H4 (cell line): ENCODE measurements at places on chromosomes 7 and 10. TPM values are rescaled to one million over a fixed set of nuclear protein-coding genes. Genes with fewer than 3 reads are reported as not detected.

DNA sequence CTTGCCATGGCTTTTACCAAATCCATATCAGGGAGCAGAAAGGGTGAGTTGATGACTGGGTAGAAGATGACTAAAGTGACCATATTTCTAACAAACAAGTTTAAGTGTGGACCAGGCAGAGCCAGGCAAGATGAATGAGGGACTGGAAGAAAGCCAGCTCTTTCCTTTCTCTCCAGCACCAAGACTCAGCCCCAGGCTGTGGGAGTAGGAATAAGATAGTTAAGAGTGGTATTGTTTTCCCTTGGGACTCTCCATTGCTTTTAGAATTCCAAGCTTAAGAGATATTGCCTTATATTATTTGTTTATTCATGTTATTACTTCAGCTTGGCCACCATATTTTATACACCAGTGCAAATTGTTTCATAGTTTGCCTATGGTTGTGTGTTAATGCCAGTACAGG is 28.8 kb upstream of the TSPAN33 start:
- no peak for DNase-seq

- peak; percentile 97 for DNase-seq
These were observed 3.5 kb downstream of the CCDC201 start for GRCh38 chr7:45869426-45869825.

DNA sequence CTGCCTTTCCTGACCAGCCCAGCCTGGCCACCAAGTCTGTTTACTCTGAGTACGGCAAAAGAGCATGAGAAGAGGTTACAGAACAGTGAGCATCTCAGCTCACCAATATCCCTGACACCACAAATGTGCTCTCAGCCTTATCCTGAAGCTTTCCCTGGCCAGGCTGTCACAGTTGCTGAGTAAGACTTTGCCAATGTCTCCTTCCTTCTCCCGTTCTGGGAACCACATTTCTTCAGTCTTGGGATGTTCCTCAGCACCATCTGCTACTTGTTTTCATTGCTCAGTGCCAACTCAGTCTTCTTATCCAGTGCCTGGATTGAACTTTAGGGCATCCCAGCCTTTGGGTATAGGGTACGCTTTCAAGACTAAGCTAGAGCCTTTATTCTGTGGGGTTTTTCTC is 7.1 kb upstream of the KCNIP2 start:
- no peak for DNase-seq

DNA sequence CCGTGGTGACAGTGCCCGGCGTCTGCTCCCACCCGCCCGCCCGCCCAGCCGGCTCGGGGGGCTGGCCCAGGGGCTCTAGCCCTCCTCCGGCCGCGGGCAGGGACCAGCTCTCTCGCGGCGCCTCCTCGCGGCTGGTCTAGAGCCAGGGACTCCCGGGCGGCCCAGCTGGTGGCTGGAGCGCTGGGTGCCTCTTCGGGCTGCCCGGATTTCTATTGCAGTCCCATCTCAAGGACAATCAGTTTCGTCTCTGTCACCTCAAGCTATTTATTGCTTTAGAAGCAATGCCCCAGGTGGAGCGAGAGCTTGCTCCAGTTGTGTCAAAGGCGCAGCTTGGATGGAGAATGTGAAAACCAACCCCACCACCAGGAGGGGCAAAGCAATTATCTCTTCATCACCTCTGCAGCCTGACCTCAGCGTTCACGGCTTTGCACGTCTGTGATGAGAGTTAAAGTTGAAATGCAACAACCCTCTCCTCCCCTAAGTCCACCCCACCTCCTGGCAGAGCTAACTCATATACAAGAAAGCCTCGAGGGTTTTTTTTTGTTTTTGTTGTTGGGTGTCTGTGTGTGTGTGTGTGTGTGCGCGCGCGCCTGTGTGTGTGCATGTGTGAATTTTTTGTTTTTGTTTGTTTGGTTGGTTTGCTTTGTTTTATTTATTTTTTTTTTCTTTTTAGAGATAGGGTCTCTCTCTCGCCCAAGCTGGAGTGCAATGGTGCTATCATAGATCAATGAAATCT is at the start of gene ITGA8:
Gene ITGA8 (minus strand): TSS at position 24 of the 736 bp plus-strand sequence. CDS start 151 bp downstream, outside the sequence.
- peak; percentile 42 for DNase-seq

GRCh38 chr10:114485696-114486400 is 81.5 kb upstream of the AFAP1L2 start:
- no peak for DNase-seq

DNA sequence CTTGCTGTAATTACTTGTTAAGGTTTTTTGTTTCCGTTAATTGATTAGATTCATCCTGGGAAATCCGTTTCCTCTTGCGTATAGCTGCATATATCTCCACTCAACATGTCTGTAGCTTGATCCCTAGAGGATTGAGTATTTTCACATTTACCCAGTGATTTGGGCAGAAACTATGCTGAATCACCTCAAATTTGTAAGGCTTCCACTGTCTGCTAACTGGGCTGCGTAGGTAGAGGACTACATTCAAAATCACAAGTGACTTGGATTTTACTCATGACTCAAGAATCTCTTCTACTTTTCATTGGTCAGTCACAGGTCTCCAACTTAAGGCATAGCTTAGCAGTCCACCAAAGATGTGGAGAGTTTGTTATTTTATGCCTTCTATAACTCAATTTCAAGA is 141.8 kb downstream of the POLR1F start:
- no peak for DNase-seq

DNA sequence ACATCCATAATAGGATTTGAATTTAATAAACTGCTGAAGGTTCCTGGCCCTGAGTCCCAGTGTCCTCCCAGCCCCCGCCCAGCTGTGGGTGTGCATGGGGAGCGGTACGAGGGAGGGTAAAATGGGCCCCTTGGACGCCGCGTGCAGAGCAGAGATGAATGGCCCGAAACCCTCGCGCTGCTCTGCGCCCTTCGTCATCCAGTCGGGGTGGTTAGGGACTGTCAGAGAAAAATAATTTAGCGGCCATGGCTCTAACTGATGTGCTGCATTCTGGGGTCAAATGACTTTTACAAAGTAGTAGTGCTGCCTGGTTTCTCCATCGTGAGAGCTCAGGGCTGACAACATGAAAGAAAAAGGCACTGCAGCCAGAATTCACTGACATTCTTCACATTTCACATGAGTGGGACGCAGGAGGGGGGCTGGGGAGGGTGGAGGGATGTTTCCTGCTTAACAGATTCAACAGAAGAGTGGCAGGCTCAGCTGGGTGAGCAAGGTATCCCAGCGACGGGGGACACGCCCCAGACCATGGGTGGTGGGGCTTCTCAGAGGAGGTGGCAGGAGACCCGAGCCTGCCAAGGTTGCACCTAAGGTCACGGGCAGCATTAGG is 304.5 kb downstream of the WDR37 start:
- no peak for DNase-seq

- no peak for DNase-seq
These were observed 536.5 kb upstream of the TEX47 start for GRCh38 chr7:89332026-89332425.

- no peak for DNase-seq
These were observed 102.4 kb downstream of the EGFR start for GRCh38 chr7:55121249-55121648.

- DNase-seq: no peak
These were observed 82.6 kb upstream of the SLF2 start for GRCh38 chr10:100829933-100830727.

DNA sequence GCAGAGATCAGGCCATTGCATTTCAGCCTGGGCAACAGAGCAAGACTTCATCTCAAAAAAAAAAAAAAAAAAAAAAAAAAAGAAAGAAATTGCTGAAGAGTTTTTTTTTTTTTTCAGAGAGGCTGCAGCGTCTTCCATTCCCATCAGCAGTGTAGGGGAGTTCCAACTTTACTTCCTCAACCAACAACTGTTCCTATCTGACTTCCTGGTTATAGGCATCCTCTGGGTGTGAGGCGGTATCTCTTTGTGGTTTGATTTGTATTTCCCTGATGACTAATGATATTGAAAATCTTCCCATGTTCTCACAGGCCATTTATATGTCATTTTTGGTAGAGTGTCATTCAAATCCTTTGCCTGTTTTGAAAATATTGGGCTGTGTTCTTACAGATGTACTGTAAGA is 40.2 kb downstream of the PRTFDC1 start:
- no peak for DNase-seq

DNA sequence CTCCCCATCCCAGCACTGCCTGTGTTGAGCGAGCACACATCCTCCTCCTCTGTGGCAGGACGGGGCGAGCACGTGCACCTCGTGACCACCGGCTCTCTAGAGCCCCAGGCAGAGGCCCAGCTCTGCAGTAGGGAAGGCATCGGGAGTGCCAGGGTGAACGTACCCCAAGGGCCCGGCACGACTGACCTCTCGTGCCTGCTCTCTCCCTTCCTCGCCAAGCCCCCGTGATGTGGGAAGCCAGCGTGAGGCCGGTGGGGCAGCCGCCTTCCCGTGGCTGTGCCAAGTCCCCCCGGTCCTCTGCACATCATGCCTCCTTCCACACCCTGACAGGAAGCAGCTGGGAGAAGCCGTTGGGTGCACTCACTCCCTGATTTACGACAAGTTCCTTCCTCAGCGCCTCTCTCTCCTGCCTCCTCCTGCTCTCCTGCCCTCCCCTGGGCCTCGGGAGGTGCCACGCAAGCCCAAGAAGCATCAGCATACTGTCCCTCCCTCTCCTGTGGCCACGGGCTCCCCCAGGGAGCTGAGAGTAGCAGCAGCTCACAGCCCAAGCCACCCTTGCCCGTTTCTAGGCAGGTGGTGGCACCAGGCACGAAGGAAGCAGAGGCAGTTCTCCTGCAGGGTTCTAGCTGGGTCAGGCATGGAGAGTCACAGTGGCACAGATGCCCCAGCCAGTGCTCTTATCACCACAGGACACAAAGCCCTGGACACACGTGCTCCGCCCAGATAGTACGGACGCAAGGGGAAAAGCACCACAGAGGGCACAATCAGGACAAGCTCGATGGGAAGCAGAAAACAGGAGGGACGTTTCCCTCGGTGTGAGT is 47.0 kb downstream of the AMZ1 start:
- no peak for DNase-seq

GRCh38 chr10:93494494-93494893 is 1.9 kb upstream of the CEP55 start:
- no peak for DNase-seq

GRCh38 chr10:75976681-75977080 is 545.3 kb downstream of the LRMDA start:
- no peak for DNase-seq

GRCh38 chr10:76411729-76412435 is 980.5 kb downstream of the LRMDA start:
- no peak for DNase-seq

DNA sequence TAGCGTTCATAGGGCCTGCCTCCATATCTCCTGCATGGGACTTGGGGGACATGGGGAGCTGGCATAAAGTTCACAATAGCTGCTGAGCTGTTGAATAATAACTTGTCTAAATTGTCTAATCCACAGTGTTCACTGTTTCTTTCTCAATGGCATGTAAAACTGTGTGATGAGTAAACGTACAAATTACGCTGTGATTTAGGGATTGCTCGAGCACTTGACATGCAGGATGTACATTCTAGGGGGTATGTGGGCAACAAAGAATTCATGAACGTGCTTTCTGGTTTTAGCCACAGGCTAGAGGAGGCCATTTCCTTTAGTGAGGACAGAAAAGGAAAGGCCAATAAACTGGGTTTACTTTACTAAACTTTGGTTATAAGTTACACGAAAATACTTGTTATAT is 534.2 kb upstream of the ZWINT start:
- no peak for DNase-seq

GRCh38 chr10:74518061-74518460 is 308.3 kb upstream of the KAT6B start:
- DNase-seq: no peak

GRCh38 chr10:120656107-120656506 is 195.1 kb upstream of the WDR11 start:
- no peak for DNase-seq

GRCh38 chr10:128095753-128096469 is 30.3 kb downstream of the MKI67 start:
- DNase-seq: no peak

DNA sequence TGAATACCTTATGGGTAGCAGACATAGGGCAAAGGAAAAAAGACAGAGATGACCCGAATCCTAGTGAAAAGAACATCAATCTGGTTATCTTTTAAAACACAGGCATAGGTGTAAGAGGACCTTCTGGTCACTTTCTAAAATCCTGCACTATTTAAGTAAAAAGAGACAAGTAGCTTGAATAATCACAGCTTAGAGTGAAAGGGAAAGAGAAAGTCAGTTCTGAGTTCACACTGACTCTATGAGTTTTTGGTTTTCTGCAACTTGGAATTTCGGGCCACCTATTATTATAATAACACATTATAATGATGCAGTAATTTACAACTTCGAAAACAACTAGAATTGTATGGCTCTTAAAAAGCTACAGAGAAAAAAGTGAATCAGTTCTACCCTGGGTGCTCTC is 247.8 kb downstream of the DOCK4 start:
- DNase-seq: no peak

GRCh38 chr7:123961771-123962170 is 36.7 kb downstream of the SPAM1 start:
- no peak for DNase-seq

DNA sequence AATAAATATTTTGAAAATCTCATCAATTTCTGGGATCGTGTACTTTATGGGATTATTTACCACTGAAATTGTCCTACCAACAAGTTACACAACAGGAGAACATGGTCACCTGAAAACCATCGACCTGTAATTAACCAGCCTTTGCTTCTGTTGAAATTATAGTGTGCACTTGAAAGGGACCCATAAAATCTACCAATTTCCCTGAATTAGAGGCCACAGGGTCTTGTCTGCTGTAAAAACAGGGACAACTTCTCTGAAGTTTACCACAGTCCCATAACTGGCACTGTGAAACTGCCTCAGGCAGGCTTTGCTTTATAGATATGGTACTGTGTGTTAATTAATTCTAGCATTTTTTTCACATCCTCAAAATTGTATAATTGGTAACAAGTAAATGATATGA is 37.7 kb downstream of the RAB19 start:
- DNase-seq: no peak

- peak; percentile 44 for DNase-seq
These were observed 2.1 kb downstream of the MXI1 start for GRCh38 chr10:110209454-110209925.

- no peak for DNase-seq
These were observed 29.4 kb upstream of the ATOH7 start for GRCh38 chr10:68261132-68261856.

GRCh38 chr7:77217474-77218185 is 18.0 kb upstream of the FGL2 start:
- no peak for DNase-seq

SFTPA2 gene
- total RNA-seq: not detected in 2 replicates

GOLGA7B gene
- total RNA-seq: 0.04 and 0.08 TPM in 2 replicates

CPVL gene
- total RNA-seq: 106 and 113 TPM in 2 replicates

HTR7 gene
- total RNA-seq: 23.6 and 27.7 TPM in 2 replicates

DPYSL4 gene
- total RNA-seq: 18.0 and 19.6 TPM in 2 replicates

GDF10 gene
- total RNA-seq: not detected in 2 replicates

CELF2 gene
- 0.72 and 0.77 TPM in 2 replicates for total RNA-seq

DKK1 gene
- 10.7 and 31.2 TPM in 2 replicates for total RNA-seq

RTKN2 gene
- 7.1 and 7.3 TPM in 2 replicates for total RNA-seq

NUP42 gene
- 75.4 and 90.5 TPM in 2 replicates for total RNA-seq

ACSL5 gene
- 13.5 and 13.7 TPM in 2 replicates for total RNA-seq

BLVRA gene
- 86.1 and 109 TPM in 2 replicates for total RNA-seq

HTRA1 gene
- 62.5 and 63.4 TPM in 2 replicates for total RNA-seq

GPC2 gene
- total RNA-seq: 0.95 and 3.6 TPM in 2 replicates

TMEM168 gene
- total RNA-seq: 16.5 and 18.4 TPM in 2 replicates
